NCI-H2227 treated with DMSO at 0.1 percent for 48 hours (cell line): ENCODE measurements at places on chromosomes 5 and 9.
A peak's percentile ranks its signal among the peaks of the same experiment; 100 is the strongest.

DNA sequence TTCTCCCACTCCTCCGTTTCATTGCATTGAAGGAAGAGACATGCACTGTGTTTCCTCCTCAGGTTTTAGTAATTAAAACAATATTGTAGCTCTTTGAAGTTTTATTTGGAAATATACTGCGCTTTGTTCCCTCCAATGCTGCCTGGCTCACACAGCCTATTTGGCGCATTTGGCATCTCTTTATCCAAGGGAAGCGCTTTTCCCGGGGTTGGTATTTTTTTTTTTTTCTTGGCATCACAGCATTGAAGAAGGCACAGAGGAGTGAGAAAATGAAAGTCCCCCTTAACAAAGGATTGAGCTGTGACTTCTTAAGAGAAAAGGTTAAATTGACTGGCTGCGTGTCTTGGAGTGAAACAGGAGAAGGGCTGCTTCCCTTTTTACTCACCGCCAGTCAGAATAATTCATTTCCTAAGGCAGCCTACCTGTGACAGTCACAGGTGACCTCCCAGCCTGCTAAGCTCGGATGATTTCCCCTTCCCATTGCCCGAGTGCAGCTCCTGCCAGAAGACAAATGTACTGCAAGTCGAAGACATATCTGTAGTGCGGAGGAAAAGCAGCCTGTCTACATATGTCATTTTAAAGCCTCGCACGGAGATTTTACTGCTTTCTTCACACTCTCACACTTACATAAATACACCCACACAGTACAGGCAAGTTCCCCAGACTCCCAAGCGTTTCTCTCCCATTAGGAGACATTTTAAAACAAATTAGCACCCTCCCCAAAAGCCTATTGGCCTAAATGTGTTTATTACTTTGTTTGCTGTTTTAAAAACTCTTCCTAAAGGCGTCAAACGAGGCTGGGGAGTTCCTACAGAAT is 665.5 kb upstream of the ZNF608 start:
- DNase-seq: peak; percentile 51

DNA sequence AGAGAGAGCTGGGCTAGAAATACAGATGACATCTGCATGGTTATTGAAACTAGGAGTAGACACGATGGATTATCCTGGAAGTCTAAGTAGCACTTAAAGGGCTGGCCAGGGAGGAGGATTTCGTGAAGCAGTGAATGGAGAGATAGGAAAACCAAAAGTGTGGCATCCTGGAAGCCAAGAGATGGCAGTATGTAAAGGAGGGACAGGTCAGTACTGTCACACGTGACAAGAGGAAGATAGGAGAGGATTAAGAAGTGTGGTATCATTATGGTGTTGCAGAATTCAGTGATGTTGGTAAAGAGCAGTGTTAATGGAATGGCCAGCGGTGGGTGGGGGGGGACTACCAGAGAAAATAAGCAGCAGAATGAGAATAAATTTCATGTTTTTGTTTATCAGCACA is 11.7 kb downstream of the RAD23B start:
- no peak for DNase-seq

- no peak for DNase-seq
Measured at GRCh38 chr9:108845947-108846346, 9.8 kb downstream of the ACTL7B start.

- DNase-seq: peak; percentile 77
Measured at GRCh38 chr5:125575891-125576505, 829.6 kb upstream of the ZNF608 start.

GRCh38 chr9:127979333-127980059 is 1.3 kb downstream of the EEIG1 start:
- peak; percentile 17 for DNase-seq

GRCh38 chr9:127786773-127787104 is 905 bp downstream of the CDK9 start:
- no peak for DNase-seq

- peak; percentile 72 for DNase-seq
Measured at GRCh38 chr5:142688281-142688989, 2.5 kb upstream of the FGF1 start.

- DNase-seq: no peak
Measured at GRCh38 chr5:154758977-154759376, 3.8 kb downstream of the LARP1 start.

DNA sequence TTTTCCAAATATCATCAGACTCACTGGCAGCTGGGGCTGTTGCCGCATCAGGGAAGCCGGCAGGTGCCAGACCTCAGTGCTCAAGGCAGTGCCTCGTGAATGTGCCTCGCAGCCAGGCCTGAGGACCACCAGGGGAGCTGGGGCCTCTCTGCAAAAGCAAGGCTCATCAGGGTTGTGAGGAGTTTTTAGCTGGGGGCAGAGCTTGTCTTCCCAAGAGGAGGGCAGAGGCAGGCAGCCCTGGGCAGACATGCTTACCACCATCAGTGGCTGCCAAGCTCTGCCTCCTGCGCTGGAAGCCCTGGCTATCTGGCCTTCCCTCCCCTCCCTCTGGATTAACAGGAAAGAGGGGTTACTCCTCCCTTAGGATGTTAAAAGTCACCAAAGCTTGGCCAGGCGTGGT is 8.8 kb upstream of the TBC1D9B start:
- no peak for DNase-seq

- DNase-seq: no peak
Measured at GRCh38 chr9:123425261-123425821, 69.3 kb downstream of the CRB2 start.

- no peak for DNase-seq
Measured at GRCh38 chr5:74579215-74579614, 61.3 kb downstream of the ENC1 start.

- DNase-seq: peak; percentile 81
Measured at GRCh38 chr5:122942164-122942914, 94.2 kb downstream of the PPIC start.

DNA sequence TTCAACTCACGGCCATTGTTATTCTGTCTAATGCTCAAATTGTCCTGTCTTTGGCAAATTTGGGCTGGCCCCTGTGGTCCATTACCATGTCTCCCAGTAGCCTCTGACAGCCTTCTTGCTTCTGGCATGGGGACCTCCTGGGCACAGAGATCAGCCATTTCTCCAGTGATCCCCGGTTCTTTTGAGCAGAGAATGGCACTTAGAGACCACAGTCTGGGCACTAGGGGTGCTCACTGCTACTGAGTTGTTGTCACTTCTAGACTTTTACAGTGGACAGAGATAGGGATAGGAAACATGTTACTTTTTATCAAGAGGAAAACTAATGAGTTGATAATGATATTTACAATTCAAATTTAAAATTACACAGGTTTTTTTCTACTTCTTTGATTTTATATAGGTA is 47.6 kb upstream of the BARHL1 start:
- no peak for DNase-seq

DNA sequence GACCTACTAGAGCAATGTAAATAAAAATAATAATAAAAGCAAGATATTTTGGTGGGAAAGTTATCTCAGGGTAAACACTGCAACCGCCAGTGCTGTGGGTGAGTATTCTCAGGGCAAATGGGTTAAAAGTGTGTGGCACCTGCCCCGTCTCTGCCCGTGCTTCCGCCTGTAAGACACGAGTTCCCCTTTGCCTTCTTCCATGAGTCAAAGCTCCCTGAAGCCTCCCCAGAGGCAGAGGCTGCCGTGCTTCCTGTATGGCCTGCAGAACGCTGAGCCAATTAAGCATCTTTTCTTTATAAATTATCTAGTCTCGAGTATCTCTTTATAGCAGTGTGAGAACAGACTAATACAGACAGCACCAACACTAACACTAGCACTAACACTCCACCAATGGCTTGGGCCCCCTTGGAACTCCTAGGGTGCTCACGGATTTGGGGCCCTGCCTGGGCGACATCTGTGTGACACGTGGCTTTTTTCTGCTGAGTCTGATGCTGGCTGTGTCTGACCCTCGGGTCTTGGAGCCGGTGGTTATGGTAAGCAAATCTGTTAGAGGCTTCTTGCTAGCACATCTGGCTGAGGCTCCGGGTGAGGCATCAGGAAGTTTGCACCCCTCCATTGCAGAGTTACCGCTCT is 10.6 kb downstream of the PLEKHG4B start:
- no peak for DNase-seq

DNA sequence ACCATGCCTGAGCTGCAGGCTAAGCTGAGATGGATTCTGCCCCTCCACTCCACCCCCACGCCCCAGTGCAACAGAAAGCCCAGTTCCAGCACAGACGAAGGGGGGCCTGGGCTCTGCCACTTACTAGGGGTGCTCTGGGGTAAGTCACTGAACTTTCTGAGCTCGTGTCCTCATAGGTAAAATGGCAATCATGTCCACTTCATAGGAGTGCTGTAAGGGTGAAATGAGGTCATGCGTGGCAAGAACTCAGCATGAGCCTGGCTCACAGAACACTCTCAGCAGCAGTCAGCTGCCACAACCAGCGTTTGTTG is 8.4 kb upstream of the PSD2 start:
- no peak for DNase-seq

DNA sequence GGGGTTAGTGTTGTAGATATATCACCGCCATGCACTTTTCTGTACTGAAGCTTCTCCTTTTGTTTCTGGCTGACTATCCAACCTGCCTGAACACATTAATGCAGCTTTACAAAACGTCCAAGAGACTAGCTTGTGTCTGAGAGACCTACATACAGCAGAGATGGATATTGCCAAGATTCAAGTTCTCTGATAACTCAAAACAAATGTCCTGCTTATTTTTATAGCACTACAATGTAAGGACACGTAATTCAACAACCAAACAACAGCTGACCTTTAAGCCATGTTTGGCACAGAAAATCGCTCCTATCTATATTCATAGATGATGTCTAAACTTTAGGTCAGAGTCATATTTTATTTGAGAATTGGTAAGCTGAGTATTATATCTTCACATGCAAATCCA is 76.2 kb upstream of the NTRK2 start:
- no peak for DNase-seq

GRCh38 chr5:90214991-90215390 is 194.6 kb downstream of the CETN3 start:
- no peak for DNase-seq

DNA sequence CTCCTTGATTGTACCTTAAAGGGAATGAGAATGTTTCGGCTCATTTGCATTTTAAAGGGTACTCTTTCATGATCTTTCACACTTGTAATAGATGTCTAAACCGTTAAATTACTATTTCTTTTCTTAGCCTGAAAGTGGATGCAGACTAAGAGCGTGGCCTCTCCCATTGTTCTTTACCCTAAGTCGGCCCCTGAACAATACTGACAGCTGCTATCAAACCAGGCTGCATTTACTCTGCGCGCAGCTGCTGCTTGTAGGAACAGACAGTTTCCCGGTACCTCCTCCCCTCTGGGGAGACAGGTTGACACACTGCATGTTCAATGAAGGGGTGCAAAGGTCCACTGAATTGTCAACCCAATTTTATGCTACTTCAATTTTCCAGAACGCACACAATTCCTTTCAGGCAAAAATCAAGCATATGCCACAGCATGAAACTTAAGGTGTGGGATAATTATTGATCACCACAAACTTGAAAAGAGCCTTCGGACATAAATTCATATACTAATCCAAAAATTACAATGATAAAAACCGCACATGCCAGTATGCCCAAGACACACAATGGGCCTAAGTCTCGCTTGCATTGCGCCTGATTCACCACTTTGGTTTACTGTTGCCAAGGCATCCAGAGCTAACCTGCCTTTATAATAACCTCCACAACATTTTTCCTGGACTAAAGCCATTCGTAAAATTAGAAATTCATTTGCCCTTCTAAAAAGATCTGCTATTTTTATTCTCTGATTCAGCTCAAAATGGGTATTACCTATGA is 39.7 kb downstream of the TLE1 start:
- peak; percentile 85 for DNase-seq

- no peak for DNase-seq
Measured at GRCh38 chr9:8736805-8737204, 937.2 kb upstream of the DMAC1 start.

DNA sequence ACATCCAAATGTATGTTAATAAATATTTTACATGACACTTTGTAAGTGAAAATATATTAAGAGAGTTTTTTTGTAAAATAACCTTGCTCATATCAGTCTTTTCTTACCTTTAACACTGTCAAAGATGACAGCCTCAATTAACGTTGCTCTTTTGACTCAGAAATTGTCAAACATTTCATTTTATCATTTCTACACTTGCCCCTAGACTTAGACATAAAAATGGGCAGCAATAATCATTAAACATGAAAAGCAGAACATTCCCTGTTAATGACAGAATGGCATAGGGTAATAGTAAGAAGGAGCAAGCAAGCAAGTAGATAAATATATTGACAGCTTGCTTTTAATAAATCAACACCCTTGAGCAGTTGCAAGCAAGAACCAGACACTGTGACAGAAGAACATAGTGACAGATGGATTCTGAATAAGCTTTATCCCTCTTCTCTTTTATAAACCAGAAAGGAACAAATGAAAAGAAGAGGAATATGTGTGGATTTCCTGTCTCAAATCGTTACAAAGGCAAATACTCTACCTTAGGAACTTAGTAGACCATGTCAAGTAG is 796.0 kb upstream of the CHD1 start:
- DNase-seq: no peak

GRCh38 chr9:130668196-130668595 is 3.8 kb downstream of the PRDM12 start:
- DNase-seq: no peak

GRCh38 chr9:113875459-113876150 is 504 bp upstream of the ZNF618 start:
- no peak for DNase-seq

DNA sequence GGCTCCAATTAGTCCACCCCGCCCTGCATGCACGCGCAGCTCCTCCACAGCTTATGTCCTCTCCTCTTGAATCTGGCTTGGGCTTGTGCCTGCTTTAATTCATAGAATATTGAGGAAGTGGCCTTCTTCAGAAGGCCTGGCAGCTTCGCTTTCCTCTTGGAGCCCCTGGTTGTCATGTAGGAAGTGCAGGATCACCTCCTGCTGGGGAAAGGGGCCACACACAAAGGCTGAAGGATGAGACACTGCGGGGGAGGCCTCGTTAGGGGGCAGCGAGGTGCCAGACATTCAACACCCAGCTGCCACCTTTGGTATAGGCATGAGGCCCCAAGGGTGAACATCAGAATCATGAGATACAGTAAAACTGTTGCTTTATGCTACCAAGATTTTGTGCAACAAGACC is 2.7 kb upstream of the CNOT6 start:
- no peak for DNase-seq

- DNase-seq: no peak
Measured at GRCh38 chr9:15317836-15318235, 10.8 kb upstream of the TTC39B start.

DNA sequence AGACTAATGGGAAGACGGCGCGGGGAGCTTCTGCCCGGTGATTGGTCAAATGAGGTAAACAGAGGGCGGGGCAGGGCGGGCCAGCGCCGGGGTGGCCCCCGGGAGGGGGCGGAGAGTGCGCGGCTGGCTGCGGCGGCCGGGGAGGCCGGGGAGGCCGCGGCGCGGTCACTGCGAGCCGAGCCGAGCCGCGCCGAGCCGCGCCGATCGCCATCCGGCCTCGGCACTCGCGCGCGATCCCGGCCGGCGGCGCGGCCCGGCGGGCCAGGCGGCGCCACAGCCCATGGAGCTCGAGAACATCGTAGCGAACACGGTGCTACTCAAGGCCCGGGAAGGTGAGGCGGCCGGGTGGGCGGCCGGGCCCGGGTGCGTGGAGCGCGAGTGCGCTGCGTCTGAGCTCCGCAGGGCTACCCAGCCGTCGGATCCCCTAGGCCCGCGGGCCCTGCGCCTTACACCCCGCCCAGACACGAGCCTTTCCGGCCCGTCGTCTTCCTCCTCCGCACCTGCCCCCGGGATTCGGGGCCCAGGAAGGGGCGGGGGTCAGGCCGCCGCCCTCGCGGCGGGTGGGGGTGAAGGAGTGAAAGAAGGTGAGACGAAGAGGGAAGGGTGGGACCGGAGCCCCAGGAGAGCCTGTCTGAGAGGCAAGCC is at the start of gene GRK6:
Gene GRK6, plus strand, starts transcription at position 111 of the 645 bp plus-strand sequence. Its CDS starts 170 bp downstream, at position 281.
- no peak for DNase-seq
